Hepatocyte (in vitro differentiated cells): ENCODE measurements at places on chromosomes 6 and 20. TPM values are rescaled to one million over a fixed set of nuclear protein-coding genes. Genes with fewer than 3 reads are reported as not detected.

DNA sequence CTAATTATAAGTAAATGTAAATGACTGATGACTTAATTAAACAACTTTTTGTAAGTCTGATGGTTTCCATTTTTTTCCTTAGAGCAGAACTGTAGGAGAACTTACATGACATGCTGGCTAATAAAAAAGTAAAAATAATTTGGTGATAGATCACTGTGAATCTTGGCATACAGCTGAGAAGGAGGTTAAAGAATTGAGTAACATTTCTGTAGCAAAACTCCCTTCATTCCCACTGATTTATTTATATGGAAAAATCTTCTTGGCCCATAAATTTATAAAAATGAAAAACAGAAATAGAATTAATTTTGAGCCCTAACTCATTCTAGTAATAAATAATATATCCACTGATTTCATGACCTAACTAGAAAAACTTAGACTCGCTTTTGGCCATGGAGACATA lies 48.1 kb downstream of the SLC22A3 start:
- no peak overlapping the region for H3K27ac ChIP-seq
- H3K4me1 ChIP-seq, result peaks cover 19% of the 10 kb centered on the region
- no peaks in the 10 kb centered on the region for H3K27me3 ChIP-seq
- H3K4me3 ChIP-seq, result no peak overlapping the region

- DNase-seq, result no peak
- no peaks in the 10 kb centered on the region for H3K4me1 ChIP-seq
- no peak overlapping the region for H3K4me3 ChIP-seq
These were observed 248.8 kb upstream of the PRND start for GRCh38 chr20:4472906-4473305.

THBD gene
- total RNA-seq, result 30.8 and 50.1 TPM in 2 replicates

DNA sequence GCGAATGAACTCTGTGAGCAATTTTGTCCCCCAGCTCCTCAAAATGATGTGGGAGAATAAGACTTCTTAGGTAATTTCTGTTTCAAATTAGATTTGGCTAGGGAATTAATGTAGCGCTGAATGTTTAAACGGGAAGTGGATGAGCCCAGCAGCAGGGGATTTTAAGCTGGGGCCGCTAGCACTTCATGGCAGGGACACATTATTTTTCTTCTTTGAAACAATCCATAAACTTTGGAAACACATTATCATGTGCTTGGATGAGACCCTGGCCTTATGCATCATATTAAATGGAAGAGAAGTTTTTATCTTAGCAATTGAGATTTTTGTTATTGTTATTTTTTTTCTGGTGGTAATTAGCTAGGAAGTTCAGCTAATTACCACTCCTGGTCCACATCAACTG lies 74.2 kb upstream of the FUCA2 start:
- H3K4me1 ChIP-seq, result peaks cover 17% of the 10 kb centered on the region
- no peaks in the 10 kb centered on the region for H3K36me3 ChIP-seq
- DNase-seq, result no peak
- no peaks in the 10 kb centered on the region for H3K27me3 ChIP-seq
- H3K27ac ChIP-seq, result peak overlapping the region; percentile 26
- no peak overlapping the region for H3K4me3 ChIP-seq

DNA sequence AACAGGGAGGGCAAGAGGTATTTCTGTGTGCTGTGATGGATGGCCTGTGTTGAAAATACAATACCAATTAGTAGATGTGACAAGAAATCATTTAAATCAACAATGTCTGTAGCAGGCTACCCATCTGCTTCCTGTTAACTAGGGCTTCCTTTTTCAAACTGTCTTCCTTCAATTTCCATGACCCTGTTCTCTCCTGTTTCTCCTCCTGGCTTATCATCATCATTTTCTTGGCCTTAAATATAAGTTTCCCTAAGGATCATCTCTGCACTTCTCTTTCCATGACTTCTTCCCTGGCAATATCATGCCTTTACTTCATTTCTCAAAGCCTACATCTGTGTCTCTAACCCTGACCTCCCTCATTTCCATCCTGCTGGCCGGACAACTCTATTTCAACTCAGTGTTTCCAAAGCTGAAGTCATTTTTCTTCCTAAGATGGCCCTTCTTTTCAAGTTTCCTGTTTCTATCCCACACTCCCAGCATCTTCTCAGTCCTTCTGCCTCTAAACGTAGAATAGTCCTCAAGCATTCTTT lies 18.2 kb downstream of the ZC2HC1B start:
- no peak overlapping the region for H3K4me3 ChIP-seq
- H3K4me1 ChIP-seq, result no peaks in the 10 kb centered on the region
- H3K27ac ChIP-seq, result no peak overlapping the region
- H3K27me3 ChIP-seq, result no peaks in the 10 kb centered on the region

AVP gene
- total RNA-seq, result 0.67 TPM in 1 of 2 replicates, not detected in the other

DNA sequence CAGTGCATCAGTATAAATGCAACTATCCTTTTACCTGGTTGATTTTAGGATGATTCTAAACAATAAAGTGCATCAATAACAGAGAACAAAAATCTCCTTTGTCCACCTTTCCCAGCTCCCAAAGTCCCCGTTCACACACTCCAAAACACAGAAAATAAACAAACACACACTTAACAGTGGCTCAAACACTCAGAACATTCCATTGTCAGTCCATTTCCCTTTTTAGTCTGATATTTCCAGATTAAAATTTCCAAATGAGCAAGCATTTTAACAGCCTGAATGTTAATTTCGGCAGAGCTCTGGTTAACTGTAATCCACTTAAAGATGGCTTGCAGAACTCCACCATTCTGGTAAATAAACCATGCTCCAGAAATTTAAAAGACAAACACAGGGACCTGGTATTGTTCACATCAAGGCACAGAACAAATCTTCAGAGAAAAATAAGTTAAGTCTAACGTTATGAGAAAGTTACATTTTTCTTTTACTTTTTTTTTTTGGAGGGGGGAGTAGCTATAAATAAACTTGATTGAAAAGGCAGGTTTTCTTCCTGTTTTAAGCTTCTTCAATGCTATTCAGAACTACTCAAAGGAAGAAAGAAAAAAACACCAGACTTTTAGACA lies 100.8 kb downstream of the DST start:
- H3K4me3 ChIP-seq, result peak overlapping the region; percentile 57
- H3K4me1 ChIP-seq, result peaks cover 28% of the 10 kb centered on the region
- DNase-seq, result no peak
- H3K36me3 ChIP-seq, result no peaks in the 10 kb centered on the region
- no peaks in the 10 kb centered on the region for H3K27me3 ChIP-seq

CLPSL1 gene
- total RNA-seq, result not detected in 2 replicates

SUPT3H gene
- 6.8 and 9.1 TPM in 2 replicates for total RNA-seq

GRCh38 chr6:73451223-73452106 lies 632 bp downstream of the CGAS start:
- H3K36me3 ChIP-seq, result no peaks in the 10 kb centered on the region
- peak overlapping the region; percentile 36 for H3K4me3 ChIP-seq
- peak; percentile 17 for DNase-seq
- no peak overlapping the region for H3K27ac ChIP-seq
- peaks cover 6% of the 10 kb centered on the region for H3K4me1 ChIP-seq
- H3K27me3 ChIP-seq, result peaks cover 20% of the 10 kb centered on the region

DNA sequence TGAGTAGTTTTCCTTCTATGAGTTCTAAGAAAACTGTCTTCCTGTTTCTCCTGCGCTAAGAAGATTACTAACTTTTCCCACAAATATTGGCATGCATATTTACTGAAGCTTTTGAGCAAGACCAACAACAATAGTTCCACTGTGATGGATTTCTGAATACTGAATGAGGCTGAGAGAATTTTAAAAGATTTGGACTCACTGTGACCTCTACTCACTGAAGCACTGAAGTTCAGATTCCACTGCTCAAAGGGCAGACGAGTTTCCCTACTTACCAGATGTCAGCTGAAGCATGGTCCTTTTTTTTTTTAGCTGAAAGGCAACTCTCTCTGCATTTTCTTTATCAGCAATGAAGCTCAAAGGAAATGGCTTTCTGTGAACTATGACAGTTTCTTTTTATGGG lies 718.5 kb downstream of the RFPL4B start:
- H3K27ac ChIP-seq, result no peak overlapping the region
- H3K4me1 ChIP-seq, result no peaks in the 10 kb centered on the region
- no peaks in the 10 kb centered on the region for H3K36me3 ChIP-seq

DNA sequence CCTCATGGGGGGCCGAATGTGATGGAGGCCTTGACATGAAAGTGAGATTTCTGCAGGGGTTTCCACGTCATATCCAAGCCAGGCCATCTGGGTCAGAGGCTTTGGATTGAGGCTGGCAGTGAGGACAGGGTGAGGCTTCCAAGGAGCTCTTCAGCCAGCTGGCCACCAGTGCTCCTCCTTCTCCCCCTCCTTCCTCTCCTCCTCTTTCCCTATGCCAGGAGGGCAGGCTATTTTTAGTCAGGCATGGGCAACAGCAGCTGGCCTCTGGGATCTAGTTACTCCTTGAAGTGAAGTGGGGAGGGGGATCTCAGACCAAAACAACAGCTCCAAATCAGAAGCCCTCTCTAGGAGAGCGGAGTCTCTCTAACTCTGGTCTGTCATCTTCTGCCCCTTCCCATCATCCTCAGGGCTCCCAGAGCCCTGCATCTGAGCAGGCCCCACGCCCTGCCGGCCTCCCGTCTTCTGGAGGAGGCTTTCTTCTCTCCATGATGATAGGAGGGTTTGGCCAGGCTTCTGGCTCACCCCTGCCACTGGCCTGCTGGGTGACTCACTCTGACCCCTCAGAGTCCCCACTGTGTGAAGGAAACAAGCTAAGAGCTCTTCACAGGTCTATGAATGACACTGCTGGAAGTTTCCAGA lies 612 bp downstream of the TNNC2 start:
- no peak for DNase-seq
- no peak overlapping the region for H3K4me3 ChIP-seq
- no peak overlapping the region for H3K27ac ChIP-seq
- no peaks in the 10 kb centered on the region for H3K36me3 ChIP-seq
- peaks cover 4% of the 10 kb centered on the region for H3K4me1 ChIP-seq

HCK gene
- 0.44 and 2.2 TPM in 2 replicates for total RNA-seq

NFKBIL1 gene
- total RNA-seq, result 22.7 and 28.9 TPM in 2 replicates
